Thyroid gland (tissue), 4 donors: ENCODE measurements at places on chromosomes 4 and X. TPM values are rescaled to one million over a fixed set of nuclear protein-coding genes. Genes with fewer than 3 reads are reported as not detected.

- H3K27me3 ChIP-seq = peaks cover 85% of the 10 kb centered on the region
- DNase-seq = peak; percentile 40
- no peak within 1 kb of the TSS for H3K4me3 ChIP-seq
- no peaks in the 10 kb centered on the region for H3K36me3 ChIP-seq
Observed at GRCh38 chr4:110622841-110623717, at the start of gene PITX2. Gene PITX2 (minus strand): TSS chr4:110623077. CDS start chr4:110622460, 617 bp downstream.

DNA sequence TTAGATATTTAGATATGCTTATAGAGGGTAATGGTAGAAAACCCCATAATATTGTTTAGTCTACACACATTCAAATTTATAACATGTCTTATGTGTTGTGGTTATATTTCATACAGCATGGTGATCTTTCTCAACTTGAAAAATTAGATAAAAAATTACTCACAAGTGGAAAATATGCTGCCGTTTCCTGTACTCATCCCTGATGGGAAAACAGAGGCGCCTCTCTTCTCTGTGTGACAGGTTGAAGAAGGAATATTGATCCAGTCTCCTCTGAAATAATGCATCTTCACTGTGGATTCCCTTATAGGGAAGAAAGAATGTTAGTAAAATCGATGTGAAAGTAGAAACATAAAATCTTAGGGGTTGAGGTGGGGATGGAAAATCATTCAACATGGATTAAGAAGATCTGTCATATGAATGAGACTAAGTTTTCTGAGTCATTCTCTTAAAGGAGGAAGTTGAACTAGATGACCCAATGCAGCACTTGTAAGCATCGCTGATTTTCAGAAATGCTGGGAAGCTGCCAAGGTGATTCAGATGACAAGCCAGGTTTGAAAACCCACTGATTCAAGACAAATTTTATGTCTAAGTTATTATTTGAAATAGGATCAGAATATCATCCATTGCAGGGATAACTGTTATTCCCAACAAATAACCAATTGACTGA, 70.7 kb downstream of the ANKRD50 start:
- no peaks in the 10 kb centered on the region for H3K36me3 ChIP-seq
- peaks cover 10% of the 10 kb centered on the region for H3K4me1 ChIP-seq
- no peaks in the 10 kb centered on the region for H3K27me3 ChIP-seq
- DNase-seq = peak; percentile 81

GRCh38 chr4:104747635-104748034, 252.9 kb upstream of the CXXC4 start:
- H3K36me3 ChIP-seq = no peaks in the 10 kb centered on the region
- no peaks in the 10 kb centered on the region for H3K4me1 ChIP-seq
- DNase-seq = no peak
- H3K27ac ChIP-seq = no peak overlapping the region
- H3K27me3 ChIP-seq = no peaks in the 10 kb centered on the region

GRCh38 chr4:71635139-71635748, 148.6 kb downstream of the GC start:
- H3K27me3 ChIP-seq = no peaks in the 10 kb centered on the region
- H3K36me3 ChIP-seq = no peaks in the 10 kb centered on the region
- H3K4me3 ChIP-seq = no peak overlapping the region

- no peaks in the 10 kb centered on the region for H3K27me3 ChIP-seq
- H3K4me3 ChIP-seq = no peak overlapping the region
- H3K27ac ChIP-seq = no peak overlapping the region
- H3K36me3 ChIP-seq = no peaks in the 10 kb centered on the region
- no peaks in the 10 kb centered on the region for H3K4me1 ChIP-seq
- DNase-seq = no peak
Observed at GRCh38 chrX:57451426-57452020, 140.3 kb upstream of the ZXDB start.

Gene CXorf49
- total RNA-seq = not detected

Gene HSFX3
- total RNA-seq = not detected

Gene RADX
- total RNA-seq = 13.7 TPM
